Stimulated activated CD4-positive, alpha-beta T cell treated with anti-CD3 and anti-CD28 coated beads, TNF-alpha, amount 100 ng/mL, for 1 hour (primary cell): ENCODE measurements at places on chromosomes 12 and 14.

DNA sequence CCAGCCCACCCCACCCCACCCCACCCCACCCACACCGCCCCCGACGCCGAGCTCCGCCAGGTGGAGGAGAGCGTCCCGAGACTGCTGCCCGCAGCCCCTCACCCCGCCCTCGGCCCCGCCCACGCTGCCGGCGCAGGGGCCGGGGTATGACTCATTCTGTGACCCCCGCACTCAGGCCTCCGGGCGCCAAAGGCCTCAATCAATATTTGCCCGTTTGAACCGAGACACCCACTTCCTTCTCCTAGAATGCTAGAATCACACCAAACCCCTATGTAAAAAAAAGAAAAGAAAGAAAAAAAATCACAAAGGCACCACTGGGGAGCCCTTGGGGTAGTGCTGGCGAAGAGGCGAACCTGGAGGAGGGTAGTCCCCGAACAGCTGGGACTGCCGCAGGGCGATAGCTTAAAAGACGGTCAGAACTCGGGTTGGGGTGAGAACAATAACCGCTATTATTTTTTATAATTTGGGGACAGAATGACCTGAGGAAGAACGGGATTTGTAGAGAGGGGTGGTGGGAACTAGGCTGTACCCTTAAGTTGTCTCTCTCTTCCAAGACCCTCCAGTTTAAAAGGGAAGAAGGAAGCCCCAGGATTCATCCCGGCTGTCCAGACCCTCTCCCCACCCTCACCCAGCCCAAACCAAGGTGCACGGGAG is 894 bp downstream of the KRT8 start:
- no peak for DNase-seq

- DNase-seq = no peak
Observed at GRCh38 chr14:33938131-33938949, 12.5 kb downstream of the EGLN3 start.

DNA sequence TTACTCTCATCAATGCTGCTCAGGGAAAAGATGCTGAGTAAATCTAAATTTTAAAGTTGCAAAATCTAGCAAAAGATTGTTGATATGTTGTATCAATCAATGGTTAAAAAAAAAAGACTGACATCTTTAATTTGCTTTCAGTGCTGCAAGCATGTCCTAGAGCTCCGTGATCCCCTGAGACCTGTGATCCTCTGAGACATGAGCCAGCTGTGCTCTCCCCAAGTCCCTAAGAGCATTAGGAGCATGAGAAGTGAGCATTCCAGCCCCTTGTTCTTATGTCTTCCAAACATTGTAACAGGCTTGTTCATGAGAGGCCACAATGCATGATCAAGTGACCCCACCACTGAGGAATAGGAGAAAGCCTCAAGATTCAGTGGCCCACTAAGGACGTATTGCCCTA is 116.6 kb downstream of the DAD1 start:
- no peak for DNase-seq

- DNase-seq = no peak
Observed at GRCh38 chr12:60803147-60803546, 1207.3 kb downstream of the SLC16A7 start.

DNA sequence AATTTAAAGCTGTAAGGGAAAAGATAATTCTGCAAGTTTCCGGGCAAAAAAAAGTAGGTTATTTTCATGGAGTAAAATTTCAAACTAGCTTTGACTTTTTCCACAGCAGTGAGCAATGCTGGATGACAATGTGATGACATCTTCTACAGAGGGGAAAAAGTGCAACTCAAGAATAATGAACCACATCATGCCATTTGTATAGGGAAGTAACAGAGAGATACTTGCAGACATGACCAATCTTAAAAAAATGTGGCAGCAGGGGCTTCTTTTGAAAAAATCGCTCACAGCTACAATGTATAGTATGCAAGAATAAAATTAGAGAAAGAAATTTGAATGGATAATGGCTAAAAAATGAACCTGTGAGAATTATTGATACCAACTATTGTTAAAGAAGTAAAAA is 115.5 kb downstream of the DHRS2 start:
- no peak for DNase-seq

DNA sequence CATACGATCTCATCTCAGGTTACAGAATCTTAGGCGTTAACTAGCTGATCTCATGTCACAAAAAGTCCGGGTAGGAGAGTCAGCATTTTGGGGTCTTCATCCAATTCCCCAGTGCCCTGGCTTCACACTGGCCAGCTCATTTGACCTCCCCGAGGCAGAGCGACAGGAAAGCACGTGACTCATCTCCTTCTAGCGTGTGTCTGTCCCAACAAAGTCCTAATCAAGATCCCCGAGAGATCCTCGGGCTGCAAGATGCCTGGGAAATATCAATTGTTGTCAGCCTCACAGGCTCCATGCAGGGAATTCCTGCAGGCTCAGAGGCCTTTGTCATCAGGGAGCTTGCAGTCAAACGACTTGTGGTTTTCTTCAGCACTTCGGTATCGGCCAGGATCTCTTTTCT is 57.5 kb downstream of the ZNF664 start:
- DNase-seq = no peak

GRCh38 chr14:50601394-50601793 is 41.4 kb downstream of the ATL1 start:
- no peak for DNase-seq

- DNase-seq = no peak
Observed at GRCh38 chr12:77122236-77122635, 56.9 kb upstream of the E2F7 start.

DNA sequence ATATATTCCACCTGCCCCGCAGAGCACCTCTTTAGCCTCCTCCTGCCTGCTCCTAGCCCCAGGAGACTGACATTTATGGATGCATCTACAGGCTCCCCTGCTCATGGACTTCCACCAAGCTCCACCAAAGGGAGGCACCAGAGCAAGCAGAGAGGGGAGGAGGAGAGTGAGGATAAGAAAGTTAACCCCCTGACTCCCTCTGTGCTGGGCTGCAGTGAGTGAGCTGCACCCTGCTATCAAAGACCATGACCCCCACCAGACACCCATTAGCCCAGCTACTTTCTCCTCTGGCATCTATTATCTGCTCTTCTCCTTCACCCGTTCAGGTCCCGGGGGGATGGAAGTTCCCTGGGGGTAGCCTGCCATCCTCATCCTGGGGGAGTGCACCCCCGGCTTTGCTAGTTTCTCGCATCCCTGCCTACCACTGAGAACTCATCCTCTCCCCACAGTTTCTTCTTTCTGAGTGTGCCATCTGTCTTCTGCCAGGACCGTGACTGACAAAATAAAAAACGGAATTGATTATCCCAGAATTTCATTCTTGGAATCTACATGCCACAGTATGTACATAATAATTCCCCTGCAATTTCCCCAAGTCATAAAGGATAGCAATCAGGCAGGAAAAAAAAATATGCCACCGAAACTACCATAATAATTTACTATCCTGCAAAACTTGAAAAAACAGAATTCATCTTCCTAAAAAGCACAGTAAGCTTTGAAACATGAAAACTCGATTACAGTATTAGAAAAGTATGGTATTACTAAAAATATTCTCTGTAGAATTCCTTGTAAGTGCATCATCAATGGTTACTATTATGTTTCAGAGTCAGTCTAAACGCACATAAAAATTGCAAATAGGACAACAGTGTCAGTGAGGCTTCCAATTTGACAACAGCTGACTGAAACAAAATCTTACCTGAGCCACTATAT is 45.2 kb downstream of the FOXN3 start:
- DNase-seq = no peak

GRCh38 chr12:9634177-9634803 is 26.6 kb upstream of the KLRB1 start:
- DNase-seq = peak; percentile 64

DNA sequence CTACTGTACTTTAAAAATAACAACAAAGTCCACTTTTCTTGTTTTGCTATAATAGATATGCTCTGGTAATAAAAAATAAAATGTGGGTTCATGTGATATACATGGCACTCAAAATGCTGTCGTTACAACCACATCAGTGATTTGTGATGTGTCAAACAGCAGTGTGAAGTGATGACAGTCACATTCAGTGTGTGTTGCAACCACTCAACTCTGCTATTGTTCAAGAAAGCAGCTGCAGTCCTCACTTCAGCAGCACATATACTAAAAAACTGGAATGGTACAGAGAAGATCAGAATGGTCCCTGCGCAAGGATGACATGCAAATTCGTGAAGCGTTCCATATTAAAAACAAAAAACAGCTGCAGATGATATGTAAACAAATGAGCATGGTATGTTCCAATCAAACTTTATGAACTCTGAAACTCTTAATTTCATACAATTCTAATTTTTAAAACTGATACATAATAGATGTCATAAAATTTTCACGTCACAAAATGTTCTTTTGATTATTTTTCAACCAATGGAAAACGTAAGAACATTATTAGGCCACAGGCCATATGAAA is 6.7 kb downstream of the TRMT5 start:
- DNase-seq = no peak

- no peak for DNase-seq
Observed at GRCh38 chr14:101025696-101026095, 122.2 kb upstream of the RTL1 start.

DNA sequence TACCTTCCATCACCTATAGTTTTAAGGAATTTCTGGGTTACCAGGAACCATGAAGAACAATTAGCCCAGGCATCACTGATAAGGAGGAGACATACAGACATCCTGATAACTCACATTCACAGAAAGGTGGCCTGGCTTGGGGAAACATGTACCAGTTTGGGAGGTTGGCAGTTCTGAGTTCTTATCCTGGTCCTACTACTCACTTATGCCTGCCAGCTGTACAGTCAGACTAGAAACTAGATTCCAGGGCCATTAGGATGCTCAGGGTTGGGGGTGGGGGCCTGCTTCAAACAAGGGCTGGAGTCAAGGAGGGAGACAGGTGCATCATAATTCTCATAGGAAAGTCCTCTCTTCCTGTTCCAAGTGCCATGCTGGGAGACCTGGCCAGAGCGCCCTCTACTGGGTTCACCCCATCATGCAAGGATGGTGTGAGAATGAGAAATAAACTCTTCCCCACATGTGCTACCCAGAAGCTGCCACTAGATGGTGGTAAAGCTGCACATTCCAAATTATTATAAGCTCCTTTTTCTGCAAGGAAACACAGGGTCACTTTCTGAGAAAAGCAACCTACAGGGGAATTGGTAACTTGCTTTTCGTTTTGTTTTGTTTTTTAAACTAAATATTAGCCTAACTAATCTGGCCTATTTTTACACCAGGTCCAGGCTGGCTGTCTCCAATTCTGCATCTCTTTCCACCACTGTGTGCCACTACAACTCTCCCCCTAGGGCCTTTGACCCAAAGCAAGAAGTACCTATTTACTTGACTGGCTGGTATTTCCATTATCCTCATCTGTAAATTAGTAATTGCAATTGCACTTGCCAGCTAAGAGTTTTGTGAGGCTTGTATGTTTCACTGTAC is 14.5 kb downstream of the OAS2 start:
- DNase-seq = peak; percentile 45

- no peak for DNase-seq
Observed at GRCh38 chr14:54674046-54674741, 107.3 kb downstream of the SAMD4A start.

DNA sequence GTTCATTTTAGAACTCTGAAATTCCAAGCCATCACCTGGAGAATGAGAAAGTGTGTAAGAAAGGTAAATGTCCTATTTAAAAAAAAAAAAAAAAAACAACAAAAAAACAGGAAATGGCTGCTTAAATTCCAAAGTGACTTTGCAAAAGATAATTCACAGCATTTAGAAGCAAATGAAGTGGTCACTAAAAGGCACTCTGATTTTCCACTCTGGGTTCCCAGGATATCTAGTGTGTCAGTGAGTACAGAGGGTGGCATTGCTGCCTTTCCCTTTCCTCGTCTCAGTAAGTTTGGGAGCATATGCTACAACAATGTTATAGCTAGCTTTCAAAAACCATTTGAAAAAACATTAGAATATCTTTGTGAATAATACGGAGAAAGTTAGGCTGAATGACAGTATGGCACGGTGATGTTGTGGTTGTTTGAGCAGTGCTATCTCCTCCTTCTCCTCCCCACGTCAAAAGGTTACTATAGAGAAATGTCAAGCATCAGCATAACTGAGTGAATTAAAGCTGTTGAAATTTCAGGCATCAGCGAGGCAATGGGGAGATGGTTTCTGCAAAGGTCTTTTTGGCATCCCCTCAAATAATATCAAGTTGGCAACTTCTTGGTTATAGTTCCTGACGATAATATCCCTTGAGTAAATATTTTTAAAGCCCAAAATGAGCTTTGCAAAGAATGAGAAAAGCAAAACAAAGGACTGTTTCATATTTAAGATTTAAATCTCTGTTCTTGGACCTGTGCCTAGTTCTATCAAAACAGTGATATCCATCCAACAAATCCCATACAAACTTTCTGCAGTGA is 164.5 kb upstream of the E2F7 start:
- DNase-seq = no peak

GRCh38 chr14:70641548-70642302 is at the start of gene TTC9:
Gene TTC9, plus strand, starts transcription at chr14:70641916. Its CDS starts 214 bp downstream, at chr14:70642130.
- no peak for DNase-seq

GRCh38 chr12:104551313-104551931 is 94.7 kb downstream of the CHST11 start:
- DNase-seq = no peak

DNA sequence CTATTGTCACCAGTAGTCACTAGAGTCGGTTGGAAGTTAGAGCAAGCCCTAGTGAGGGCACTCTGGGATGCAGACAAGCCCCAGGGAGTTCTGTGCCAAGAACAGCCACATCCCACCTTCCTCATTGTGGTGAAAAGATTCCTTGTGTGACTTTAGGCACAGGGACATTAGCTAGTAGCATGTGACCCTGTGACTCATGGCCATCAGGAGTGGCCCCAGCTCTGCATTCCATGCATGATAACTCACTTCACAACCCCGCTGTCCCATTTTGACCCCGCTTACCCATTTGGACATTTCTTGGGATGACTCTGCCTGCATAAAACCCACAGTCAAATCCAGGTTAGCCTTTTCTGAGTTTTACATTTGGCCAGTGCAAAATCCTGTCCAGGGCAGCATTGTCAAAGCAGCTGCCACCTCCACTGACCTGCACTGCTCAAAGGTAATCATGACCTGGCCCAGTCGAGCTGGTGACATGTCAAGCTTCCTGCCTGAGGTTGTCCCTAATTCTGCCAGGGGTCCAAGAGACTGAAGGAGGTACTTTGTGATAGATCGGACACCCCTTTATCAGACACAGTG is 430.5 kb downstream of the DPF3 start:
- no peak for DNase-seq

DNA sequence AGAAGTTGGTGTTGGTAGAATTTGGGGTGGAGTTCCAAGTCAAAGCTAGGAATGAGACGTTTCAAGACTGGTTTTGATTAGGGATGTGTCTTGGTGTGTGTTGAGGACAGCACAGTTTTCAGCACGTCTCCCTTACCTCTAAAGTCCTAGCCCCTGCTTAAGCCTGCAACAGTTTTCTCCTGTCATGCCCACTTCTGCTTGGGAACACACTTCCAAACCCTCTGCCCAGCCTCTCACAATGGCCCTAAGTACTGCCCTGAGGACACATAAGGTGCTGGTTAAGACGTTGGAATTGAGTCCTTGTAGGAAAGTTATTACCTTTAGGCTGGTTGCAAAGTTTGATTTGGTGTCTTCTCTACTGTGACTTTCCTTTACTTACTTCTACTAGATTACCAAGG is 710 bp upstream of the BMAL2 start:
- DNase-seq = no peak

- DNase-seq = no peak
Observed at GRCh38 chr12:96295532-96296160, 101.5 kb downstream of the ELK3 start.
